Stimulated activated CD4-positive, alpha-beta T cell treated with anti-CD3 and anti-CD28 coated beads, Interleukin-2, amount 100 ng/mL, for 24 hours (primary cell): ENCODE measurements at places on chromosomes 7 and 10.

- no peak for DNase-seq
These were observed 10.3 kb downstream of the PNPLA8 start for GRCh38 chr7:108515630-108516029.

DNA sequence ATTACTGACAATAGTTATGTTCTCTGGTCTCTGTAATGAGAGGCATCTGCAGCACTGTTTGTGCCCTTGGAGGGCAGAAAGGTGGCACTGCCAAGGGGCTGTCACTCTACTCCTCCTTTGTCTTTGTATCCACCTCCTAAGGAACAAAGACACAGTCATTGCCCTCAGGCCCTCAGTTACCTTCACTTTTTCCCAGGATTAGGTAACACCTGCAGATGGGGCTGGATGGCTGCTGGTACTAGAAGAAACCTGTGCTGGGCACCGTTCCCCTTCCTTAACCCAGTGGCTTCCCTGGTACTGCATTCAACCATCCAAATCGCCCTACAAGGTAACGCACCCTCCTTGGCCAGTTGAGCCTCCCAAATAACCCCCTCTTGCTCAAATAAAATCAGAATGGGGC, 246.9 kb upstream of the NEBL start:
- no peak for DNase-seq

DNA sequence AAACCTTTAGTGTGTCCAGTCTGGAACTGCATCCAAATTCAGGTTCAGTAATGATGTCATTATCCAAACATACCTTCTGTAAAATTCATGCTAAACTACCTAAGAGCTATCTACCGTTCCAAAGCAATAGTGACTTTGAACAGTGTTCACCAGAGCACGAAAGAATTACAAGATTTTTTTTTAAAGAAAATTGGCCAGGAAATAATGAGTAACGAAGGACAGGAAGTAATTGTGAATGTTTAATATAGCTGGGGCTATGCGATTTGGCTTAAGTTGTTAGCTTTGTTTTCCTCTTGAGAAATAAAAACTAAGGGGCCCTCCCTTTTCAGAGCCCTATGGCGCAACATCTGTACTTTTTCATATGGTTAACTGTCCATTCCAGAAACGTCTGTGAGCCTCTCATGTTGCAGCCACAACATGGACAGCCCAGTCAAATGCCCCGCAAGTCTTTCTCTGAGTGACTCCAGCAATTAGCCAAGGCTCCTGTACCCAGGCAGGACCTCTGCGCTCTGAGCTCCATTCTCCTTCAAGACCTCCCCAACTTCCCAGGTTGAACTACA, 694 bp upstream of the FAS start:
- no peak for DNase-seq

DNA sequence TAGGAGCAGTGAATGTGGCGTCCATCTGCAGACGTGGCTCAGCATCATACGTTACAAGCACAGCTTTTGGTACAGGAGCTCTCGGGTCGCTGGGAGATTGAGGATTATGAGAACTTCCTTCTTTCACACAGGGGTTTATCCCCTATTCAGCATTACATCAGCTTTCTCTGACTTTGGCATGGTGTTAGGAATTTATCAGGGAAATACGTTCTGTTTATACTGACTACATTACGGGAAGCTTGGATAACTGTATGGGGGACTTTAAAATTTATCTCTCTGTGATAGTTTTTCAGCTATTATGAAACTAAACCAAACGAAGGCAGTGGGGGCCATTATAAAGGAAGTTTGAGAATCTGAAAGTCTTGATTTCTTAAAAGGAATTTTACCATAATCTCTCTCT, 110.1 kb upstream of the INSYN2A start:
- no peak for DNase-seq

DNA sequence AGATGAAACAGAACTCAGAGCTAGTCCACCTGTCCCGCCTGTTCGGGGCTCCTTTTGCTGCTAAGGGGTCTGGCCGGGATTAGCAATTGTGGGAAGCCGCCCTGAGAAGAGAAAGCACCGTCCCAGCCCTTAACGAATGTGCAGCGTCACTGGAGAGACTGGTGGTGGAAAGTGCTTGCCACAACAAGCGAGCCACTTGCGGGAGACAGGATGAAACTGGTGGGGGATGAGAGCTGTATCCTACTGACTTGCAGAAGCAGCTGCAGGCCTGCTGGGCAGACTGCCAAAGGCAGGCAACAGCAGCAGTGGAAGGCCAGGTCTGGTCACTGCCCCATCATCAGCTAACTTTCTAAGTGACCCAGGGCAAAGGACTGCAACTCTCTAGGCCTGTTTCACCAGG, 95.4 kb downstream of the FAM53B start:
- peak; percentile 56 for DNase-seq

DNA sequence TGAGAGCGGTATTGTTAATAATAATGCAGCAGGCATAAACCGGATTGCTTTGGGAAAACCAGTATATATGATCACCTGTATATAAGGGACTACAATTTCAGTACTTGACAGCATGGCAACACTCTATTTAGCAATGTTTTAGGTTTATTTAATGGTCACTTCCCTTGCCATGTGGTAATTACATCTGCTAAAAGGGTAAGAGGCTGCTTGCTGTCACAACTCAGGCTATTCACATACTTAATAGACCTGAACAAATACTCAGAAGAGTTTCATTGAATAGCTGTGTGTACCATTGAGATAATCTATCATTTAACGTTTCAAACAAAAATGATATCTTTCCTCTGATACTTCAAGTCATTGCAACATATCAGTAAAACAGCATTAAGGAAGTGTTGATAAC, 90.1 kb downstream of the PCDH15 start:
- DNase-seq = no peak

DNA sequence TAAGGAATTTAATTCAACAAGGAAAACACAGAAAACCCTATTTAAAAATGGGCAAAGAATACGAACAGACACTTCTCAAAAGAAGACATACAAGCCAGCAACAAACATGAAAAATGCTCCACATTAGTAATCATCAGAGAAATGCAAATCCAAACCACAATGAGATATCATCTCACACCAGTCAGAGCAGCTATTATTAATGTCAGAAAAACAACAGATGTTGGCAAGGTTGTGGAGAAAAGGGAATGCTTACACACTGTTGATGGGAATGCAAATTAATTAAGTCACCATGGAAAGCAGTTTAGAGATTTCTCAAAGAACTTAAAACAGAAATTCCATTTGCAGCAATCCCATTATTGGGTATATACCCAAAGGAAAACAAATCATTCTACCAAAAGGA, 55.2 kb downstream of the GCC1 start:
- DNase-seq = no peak

GRCh38 chr10:128541926-128542475, 415.8 kb upstream of the MKI67 start:
- no peak for DNase-seq

GRCh38 chr7:8386926-8387550, 46.4 kb upstream of the NXPH1 start:
- DNase-seq = no peak

GRCh38 chr7:92731335-92732063, 104.9 kb downstream of the CDK6 start:
- peak; percentile 54 for DNase-seq

GRCh38 chr7:4399121-4399520, 283.0 kb upstream of the FOXK1 start:
- no peak for DNase-seq

DNA sequence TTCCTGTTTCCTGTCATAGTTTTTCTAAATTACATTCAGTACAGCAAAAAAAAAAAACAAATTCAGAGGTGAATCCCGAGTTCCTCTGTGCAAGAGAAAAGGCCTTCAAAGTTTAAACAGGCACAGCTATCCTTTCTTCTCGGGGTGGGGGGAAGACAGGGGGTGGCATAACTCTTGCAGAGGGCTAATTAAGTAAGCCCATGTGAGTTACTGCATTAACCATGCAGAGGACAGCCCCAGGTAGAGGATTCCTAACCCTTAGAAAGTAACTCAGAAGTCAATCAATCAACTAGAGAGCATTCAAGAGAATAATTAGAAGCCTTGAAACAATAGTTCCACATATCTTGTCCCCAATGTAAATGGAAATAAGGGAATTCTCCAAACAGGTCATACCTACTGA, 170.9 kb downstream of the CSTF2T start:
- no peak for DNase-seq

DNA sequence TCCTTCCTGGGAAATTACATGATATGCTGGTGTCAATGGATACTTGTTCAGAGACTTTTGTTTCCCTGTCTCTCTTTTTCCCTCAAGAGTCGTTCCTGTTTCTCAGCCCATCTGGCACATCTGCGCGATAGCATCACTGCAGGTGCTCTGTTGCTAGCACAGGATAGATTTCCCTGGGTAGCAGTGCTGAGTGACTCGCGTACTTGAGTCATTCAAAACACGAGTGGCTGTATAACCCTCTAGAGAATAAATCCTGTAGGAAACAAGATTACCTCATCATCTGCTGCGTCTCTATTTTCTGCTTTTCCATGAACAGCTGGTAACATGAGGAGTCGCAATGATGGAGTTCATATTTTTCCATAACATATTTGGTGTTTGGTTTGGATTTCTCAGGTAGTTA, 452.0 kb upstream of the FZD8 start:
- no peak for DNase-seq

- no peak for DNase-seq
These were observed 18.6 kb downstream of the CACNB2 start for GRCh38 chr10:18158773-18159265.

DNA sequence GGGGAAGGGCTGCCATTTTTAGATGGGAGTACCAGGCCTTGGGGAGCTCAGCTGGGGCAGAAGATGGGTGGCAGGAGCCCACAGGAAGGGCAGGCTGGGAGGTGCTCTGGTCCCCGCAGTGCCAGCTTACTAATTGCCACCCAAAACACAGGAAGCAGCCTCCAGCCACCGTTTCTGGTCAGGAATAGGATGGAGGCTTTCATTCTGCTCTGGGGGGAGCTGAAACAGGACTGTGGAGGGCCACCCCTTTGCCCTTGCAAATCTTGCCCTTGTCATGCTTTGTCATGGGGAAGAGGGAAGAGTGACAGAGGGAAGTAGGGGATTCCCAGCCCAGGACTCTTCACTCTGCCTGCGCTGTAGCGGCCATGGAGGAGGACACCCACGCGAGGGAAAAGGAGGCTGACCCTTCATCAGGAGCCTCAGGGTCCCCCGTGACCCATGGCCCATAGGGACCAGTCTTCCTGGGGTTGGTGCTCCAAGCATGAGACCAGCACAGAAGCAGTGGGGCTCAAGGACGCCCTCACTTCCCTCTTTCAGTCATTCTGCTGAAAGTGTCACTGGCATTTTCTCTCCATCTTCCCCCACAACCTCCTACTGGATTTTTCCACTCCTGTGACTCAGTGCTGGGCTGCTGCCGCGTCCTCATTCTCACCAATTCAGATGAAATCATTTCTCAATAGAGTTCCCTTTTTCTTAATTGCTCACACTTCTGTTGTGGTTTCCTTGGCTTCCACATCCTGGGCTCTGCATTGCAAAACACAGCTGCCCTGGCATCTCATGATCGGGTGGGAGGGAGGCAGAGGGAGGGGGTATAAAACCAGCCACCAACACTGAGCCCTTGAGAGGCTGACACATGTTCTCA, 61.9 kb downstream of the MKI67 start:
- DNase-seq = peak; percentile 72

DNA sequence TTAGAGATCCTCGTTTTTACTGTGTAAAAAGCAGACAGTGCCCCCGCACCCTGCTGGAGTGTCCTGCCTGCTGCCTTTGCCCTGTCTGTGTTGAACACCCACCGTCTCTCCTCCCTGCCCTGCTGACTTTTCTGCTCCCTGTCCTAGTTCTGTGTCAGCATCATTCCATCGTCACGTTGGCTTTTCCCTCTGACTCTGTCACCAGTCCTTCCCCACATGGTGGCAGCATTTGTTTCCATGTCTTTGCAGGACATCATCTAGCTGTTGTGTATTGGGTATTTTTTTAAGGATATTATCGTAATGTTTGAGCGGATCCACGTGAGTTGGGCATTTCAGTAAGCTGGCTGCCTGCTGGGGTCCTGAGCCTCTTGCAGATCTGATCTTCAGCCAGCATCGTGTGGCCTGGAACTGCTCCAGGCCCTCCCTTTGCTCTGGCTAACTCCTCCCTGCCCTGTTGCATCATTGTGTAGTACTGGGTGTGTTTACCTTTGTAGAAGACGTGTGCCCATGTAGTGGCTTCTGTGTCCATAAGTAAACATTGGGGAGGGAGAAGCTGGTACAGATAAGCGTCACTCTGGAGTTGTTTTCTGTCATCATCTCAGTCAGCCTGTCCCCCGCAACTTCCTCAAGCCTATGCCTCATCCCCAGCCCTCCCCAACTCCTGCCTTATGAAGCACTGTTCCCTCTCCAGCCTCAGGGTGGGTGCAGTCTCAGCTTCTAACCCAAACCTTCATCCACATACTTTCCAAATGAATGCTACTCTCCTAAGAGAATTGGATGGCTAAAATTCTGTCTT, 44.3 kb downstream of the TRRAP start:
- DNase-seq = no peak

GRCh38 chr7:95454438-95455045, 19.7 kb upstream of the PON2 start:
- no peak for DNase-seq

GRCh38 chr7:1024331-1024841, 20.0 kb upstream of the GPR146 start:
- DNase-seq = no peak

DNA sequence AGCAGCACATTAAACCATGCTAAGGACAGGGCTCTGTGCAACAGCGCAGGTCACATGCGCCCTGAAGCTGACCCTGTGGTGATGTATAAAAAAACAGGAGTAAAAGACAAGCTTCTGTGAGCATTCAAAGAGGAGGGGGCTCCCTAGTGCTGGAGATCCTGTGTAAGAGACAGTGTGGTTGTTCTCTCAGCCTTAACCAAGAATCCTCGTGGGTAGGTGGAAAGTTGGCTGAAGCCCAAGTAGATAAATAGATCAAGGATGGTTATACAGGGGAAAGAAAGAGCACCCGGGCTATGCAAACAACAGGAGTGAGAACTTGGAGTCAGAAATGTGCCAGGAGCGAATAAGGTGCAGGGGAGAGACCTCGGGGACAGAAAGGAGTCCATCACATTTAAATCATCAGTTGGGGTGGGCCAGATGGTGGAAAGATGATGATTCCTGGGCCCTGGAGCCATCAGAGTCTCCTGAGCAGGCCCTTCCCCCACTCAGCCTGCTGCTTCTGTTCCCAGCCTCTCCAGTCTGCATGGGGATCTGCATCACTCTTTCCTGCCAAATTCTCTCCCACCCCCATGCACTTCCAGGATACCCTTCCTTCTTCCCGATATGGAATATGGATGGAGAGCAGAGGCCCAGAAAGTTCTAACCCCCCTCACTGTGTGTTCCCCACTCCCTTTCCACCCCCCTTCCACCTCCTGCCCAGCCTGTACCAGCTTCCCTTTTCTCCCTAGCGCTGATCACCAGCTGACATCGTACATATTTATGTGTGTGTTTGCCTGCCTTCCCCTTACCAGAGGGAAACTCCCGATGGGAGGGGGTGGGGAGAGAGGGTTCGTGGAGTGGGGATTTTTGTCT, 78.1 kb upstream of the PRR15 start:
- DNase-seq = no peak
